Fibroblast of the aortic adventitia (primary cell): ENCODE measurements at places on chromosomes 12 and 14. TPM values are rescaled to one million over a fixed set of nuclear protein-coding genes. Genes with fewer than 3 reads are reported as not detected.

Gene FZD10
- not detected in 2 replicates for total RNA-seq

Gene KLRC2
- not detected in 2 replicates for total RNA-seq

Gene CRIP1
- total RNA-seq = 9.4 and 28.4 TPM in 2 replicates

Gene TGFB3
- 9.9 and 15.2 TPM in 2 replicates for total RNA-seq

Gene SPIC
- not detected in 2 replicates for total RNA-seq

Gene KLHDC1
- total RNA-seq = 4.9 and 12.8 TPM in 2 replicates

Gene EFS
- 4.6 and 10.8 TPM in 2 replicates for total RNA-seq

Gene SCNN1A
- total RNA-seq = under 0.01 TPM in 1 of 2 replicates, not detected in the other

Gene ANAPC5
- total RNA-seq = 148 and 209 TPM in 2 replicates

Gene OR6J1
- total RNA-seq = not detected in 2 replicates

DNA sequence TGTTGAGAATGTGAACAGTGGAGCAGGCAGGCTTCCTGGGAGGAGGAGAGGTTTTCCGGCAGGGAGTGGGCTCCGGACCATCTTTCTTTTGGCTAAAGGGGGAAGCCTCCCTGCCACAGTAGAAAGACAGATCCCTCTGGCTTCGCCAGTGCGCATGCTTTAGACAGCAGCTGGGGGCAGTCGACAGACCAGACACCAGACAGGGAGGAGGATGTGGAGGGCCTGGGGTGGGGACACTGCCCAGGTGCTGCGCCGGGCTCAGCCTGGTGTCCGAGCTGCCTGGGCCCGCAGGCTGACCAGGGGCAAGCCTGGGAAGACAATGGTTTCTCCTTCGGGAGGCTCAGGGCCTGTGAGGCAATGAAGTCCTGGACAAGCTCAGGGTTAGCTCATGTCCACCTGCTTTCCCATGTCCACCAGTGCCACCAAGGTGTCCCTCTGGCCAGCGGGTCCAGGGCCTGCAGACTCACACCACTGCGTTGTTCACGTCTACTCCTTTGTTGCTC lies 67.3 kb downstream of the PRIMA1 start:
- no peak for DNase-seq

- no peak for DNase-seq
These were observed 42.9 kb downstream of the INSM2 start for GRCh38 chr14:35576856-35577255.

- no peak for DNase-seq
These were observed 54.4 kb downstream of the SETD3 start for GRCh38 chr14:99426265-99426664.

GRCh38 chr14:64692986-64693809 lies 11.0 kb upstream of the PLEKHG3 start:
- DNase-seq = no peak

DNA sequence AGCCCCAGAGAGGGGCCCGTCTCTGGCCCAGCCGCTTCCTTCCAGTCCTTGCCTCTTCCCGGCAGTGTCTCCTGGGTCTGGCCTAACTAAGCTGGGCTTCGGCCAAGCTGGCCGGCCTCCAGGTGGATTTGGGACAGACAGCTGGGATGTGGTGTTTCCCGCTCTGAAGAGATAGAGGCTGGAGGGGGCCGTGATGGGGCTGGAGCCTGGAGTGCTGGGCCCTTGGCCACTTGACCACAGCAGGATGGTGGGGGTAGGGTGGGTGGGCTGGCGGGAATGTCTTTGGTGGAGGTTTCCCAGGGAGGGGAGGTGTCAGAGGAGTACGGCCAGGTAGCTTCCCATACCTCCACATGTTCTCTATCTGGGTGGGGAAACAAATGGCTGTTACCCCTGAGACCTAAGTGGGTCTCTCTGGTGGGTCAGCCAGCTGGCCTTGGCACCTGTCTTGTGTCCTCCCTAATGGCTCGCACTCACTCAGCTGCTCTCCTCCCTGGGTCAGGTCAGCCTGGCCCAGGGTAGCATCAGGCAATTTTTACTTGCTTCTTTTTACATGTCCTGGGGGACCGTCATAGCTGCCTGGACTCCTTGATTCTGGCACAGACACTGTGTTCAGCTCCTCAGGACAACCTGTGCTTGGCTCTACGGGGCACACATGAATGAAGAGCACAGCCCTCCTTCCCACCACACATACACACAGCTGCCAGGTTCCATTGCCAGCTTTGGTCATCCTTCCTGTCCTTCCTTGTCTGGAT lies 19.8 kb upstream of the PGF start:
- DNase-seq = peak; percentile 29

- DNase-seq = peak; percentile 82
These were observed 290.3 kb downstream of the NAV3 start for GRCh38 chr12:78120866-78121560.

GRCh38 chr12:6434205-6435140 lies 10.3 kb upstream of the CD27 start:
- no peak for DNase-seq

- DNase-seq = no peak
These were observed 10.4 kb downstream of the HOXC5 start for GRCh38 chr12:54042970-54043853.

- peak; percentile 58 for DNase-seq
These were observed 11.3 kb downstream of the VASH1 start for GRCh38 chr14:76772300-76773187.

DNA sequence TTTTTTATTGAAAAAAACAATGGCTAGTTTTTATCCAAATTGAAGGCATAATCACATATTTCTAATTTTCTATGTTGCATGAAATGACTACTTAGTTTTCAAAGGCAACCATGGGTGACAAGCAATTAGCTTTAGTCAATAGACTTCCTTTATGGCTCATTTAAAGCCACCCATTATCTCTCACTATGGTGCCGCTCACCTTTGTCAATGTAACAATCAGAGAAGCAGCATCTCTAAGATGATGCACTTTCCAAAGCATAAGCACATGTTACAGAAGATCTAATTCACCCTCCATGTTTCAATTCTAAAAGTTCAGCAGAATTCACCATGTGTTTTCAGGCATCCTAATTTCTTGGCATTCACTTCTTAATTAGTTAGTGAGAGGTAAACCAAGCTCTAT lies 166.6 kb upstream of the RPL10L start:
- no peak for DNase-seq

DNA sequence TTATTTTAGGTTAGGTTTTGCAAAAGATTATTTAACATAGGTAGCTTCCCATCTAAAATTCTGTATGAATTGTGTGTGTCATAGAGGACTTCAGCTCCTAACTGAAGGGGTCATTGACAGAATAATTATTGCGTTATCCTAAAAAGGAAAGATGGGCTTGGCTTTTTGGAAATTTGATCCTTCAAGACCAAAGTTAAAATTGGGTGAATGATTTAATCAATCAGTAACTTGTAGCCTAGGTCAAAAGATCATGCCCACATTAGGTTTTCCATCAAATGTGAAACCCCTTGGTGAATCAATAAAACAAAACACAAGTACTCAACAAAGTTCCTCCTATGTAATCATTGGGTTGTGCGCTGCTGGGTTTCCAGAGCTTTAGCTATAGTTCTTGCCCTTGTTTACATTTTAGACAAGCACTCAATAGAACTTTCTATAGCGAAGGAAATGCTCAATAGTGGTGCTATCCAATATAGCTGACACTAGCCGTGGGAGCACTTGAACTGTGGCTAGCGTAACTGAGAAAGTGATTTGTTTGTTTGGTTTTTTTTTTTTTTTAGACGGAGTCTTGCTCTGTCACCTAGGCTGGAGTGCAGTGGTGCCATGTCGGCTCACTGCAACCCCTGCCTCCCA lies 37.6 kb upstream of the ARHGAP5 start:
- no peak for DNase-seq

DNA sequence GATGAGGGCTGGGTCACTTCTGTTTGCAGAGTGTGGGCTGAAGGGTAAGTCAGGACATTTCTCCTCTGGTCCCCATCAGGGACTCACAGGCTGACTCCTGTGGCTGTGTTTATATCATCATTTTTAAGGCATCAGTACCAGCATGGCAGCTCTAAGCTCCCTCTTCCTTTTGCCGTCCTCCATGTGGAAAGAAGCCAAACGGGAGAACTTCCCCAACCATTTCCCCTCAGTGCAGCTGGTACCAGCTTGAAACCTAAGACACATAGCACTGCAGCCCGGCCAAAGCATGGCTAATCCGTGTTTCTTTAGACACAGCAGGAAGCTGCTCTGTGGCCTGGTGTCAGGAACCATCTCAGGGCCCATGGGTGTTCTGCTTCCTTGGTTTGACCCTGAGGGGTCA lies 31.9 kb upstream of the ATP2A2 start:
- no peak for DNase-seq

DNA sequence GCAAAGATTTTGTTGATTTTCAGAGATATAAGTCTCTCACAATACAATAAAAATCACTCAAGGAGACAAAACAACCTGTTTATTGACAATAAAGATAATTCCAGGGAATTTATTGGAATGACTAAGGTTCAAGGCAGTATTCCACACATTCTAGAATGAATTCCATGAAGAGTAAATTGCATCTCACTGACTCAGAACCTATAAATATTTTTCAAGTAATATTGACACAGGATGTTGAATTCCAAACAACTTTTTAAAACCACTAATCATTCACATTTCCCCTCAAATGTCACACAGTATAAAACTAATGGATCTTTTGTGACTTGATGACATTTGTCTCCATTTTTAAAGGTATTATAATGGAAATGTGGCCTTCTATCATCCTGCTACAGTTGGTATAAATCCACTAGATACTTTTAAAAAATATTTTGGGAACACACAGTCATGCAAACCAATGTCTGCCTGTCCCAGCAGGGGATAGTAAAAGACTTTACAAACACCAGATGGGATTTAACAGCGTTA lies 42.1 kb upstream of the LGR5 start:
- DNase-seq = peak; percentile 52
